Activated CD4-positive, alpha-beta T cell treated with anti-CD3 and anti-CD28 coated beads, Interleukin-2, amount 50 U/mL, for 24 hours (primary cell): ENCODE measurements at places on chromosomes 12 and 14.
A peak's percentile ranks its signal among the peaks of the same experiment; 100 is the strongest.

DNA sequence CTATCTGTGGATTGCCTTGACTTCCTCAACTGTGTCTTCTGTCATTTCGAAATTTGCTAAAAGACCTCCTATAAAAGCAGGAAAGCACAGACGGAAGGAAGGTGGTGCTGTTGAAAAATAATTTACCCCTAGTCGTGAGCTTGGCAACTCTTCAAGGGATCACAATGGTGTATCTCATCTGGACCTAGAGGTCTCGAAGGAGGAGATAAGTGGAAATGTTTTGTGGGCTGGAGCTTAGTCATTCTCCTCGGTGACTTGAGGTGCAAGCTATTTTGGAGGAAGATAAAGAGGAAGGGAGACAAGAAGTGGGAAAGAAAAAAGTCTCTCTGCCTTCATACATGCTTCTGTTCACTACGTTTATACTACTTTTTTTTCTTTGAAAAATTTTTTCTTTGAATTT, 89.9 kb downstream of the FLRT2 start:
- DNase-seq, result no peak

DNA sequence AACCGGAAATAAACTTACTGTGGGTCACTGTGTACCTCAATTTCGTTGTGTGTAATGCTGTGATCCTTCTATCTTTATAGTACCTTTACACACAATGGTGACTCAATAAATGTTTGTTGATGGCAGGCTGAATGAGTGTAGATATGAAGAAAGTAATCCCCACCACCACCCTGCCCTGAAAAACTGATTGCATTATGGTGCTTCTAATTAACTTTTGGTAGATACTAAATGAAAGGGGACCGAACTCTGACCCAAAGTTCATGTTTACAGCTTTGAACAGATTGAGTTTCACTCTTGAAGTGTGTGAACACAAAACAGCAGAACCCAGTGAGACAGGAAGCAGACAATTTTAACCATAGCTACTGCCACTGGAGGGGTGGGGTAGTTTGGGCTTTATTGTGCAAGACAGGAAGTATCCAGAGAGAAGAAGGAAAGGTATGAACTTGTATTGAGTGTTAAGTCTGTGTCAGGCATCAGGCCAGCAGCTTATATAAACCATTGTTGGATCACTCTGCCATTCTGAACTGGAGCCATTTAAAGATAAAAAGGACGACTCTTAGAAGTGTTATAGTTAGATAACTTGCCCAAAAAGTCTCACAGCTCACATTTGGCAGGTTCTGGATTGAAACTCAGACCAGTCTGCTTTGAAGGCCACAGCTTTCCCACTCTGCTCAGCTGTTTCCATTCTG, 197.0 kb upstream of the AMIGO2 start:
- DNase-seq, result peak; percentile 46

DNA sequence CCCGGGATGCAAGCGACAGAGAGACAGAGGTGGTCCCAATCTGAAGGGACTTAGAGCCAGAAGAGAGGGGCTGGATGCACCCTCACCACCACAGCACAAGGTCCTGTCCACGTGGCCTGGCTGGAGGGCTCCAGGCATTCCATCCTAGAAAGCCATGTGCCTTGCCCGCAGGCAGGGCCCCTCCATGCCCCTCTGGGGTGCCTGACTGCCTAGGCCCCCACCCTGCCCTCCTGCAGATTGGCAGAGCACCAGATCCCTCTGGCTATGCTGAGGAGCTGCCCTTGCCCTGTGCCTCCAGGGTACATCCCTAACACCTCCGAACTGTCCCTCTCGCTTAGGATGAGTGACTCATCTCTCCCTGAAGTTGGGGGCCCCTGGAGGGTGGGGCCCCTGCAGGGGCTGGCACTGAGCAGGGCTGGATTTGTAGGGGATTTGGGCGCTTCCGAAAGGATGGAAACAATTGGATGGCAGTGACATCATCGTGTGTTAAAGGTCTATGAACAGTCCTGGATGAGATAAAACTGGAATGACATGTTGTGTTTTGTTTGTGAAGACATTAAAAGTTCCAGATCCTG, 50.9 kb downstream of the CHGA start:
- no peak for DNase-seq

- no peak for DNase-seq
Measured at GRCh38 chr12:88448337-88448915, 131.8 kb downstream of the KITLG start.

DNA sequence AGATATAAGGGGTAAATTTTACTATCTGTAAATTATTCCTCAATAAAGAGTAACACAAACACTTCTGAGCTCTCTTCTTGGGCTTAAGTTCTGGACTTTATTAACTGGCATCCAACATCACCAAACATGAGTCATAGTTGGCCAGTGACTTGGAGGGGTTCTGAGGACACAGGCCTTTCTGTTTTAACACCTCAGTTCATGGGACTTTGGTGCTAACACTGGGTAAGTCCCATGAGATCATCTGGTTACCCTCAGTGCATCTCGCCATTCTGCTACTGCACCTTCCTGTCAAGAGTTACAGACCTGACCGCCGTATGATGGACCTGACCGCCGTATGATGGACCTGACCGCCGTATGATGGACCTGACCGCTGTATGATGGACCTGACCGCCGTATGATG, 9.9 kb downstream of the SLC15A4 start:
- no peak for DNase-seq

- no peak for DNase-seq
Measured at GRCh38 chr12:122830517-122831214, 4.6 kb upstream of the HIP1R start.

DNA sequence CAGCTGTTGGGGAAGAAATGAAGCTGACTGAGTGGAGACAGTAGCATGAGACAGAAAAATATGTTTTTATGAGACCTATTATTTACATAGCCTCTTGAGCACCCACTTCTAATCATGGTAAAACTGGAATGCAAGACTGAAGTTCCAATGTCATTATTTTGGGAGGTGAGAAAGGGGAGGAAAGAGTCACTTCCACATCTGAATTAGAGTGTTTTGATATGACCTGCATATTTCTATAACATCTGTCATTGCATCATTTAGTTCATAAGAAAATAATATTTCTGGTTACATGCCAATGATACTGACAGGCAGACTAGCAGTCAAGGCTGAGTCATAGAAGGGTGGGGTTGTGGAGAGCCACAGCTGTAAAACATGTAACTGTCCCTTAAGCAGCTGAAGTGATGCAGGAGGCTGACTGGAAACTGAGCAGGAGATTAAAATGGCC, 26.7 kb downstream of the NTN4 start:
- DNase-seq, result no peak

GRCh38 chr12:16246264-16246663, 31.2 kb downstream of the SLC15A5 start:
- no peak for DNase-seq

- DNase-seq, result no peak
Measured at GRCh38 chr14:34461334-34462131, 507 bp downstream of the SPTSSA start.

- DNase-seq, result peak; percentile 36
Measured at GRCh38 chr12:6266971-6267721, 43.3 kb upstream of the PLEKHG6 start.

GRCh38 chr12:10293151-10293550, 14.5 kb upstream of the KLRD1 start:
- DNase-seq, result no peak

GRCh38 chr12:95492462-95492861, 18.5 kb downstream of the METAP2 start:
- no peak for DNase-seq

DNA sequence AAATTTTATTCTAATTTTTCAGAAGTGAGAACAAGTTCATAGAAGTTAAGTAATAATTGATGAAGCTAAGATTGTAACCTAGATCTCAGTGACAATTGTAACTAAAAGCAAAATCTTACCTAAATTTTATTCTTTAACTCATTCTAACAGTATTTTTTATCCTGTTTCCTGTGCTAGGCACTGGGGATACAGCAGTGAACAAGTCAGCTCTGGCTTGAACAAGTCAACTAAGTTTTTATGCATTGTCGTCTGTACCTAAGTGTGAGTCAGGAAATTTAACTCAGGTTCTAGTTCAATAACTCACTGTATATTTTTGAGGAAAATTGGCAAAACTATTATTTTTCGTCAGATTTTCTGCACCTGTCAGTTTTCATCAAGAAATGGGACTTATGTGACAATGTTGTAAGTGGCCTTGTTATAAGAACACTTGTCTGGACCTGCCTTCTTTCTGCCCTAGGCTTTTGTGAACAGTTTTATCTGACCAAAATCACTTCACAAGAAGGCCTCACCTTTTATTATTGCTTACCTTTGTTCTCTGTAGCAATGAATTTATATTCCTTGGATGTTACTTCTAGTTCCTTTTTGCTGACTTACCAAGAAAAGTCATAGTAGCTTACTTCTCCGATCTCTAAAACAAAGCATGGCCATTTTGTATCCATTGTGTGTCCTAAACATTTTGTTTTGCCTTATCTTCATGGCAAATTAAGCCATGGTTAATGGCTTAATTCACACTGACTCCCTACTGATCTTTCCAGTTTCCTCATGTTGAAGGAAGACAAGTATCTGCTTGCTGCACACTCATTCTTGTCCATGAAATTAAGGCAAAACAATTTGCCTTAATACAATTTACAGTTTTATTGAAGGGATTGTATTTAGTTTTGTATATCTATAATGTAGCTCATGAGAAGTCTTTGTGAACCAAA, 2.7 kb downstream of the TMTC3 start:
- DNase-seq, result no peak

DNA sequence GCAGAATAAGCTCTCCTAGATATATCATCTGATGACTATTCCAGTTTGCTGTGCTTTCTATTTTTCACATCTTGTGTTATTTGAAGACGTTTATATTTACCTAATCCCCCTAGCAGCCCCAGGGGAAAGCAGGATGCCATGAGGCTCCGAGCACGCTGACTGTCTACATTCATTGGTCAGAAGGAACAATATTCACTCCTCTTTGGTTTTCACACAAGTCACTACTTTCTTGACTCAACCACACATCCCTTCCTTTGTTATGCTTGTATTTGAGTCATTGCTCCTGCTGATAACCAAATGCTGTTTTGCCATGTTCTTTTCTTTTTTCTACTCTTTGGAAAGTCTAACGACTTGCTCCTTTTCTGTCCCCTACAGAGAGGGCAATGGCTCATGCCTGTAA, 86.5 kb upstream of the SLC38A2 start:
- DNase-seq, result no peak

- no peak for DNase-seq
Measured at GRCh38 chr14:64718762-64719161, 14.5 kb downstream of the PLEKHG3 start.

DNA sequence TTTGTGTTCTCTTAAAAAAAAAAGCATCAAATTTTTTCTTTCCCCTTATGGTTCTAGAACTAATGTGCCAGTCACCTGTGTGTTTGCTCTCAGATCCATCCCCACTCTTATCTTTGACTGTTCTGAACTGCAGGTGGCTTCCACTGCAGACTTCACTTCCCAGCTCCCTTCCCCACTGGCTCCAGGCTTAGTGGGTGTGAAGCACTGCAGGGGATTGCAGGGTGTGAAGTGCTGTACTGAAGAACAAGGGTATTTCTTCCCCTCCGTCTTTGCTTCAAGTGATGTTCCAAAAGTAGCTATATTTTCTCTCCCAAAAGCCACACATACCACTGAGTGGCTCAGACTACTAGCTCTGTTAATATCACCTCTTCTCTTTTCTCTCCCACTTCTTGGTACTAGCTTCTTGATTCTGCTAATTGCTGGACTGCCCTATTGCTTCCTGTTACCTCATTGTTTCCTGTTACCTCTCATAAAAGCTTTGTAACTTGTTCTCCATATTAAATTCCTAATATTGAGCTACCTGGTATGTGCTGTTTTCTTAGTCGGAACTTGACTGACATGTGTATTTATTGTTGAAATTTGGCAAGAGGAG, 115.4 kb upstream of the PRICKLE1 start:
- no peak for DNase-seq

DNA sequence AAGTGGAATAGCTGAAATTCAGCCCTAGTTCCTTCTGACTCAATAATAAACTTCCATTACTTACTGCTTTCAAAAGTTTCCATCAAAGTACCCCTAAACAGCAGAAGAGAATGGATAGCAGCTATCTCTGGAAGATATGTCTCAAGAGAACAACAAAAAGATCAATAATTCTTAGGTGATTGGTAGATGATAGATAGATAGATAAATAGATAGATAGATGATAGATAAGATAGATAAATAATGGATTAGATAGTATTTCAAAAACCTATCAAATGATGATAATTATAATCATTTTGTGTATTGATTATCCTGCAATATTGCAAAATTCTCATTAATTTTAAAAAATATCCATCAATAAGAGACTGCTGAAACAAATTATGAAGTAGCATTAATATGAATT, 97.4 kb upstream of the CCND2 start:
- DNase-seq, result no peak

GRCh38 chr12:88132392-88132791, 9.5 kb downstream of the CEP290 start:
- no peak for DNase-seq

DNA sequence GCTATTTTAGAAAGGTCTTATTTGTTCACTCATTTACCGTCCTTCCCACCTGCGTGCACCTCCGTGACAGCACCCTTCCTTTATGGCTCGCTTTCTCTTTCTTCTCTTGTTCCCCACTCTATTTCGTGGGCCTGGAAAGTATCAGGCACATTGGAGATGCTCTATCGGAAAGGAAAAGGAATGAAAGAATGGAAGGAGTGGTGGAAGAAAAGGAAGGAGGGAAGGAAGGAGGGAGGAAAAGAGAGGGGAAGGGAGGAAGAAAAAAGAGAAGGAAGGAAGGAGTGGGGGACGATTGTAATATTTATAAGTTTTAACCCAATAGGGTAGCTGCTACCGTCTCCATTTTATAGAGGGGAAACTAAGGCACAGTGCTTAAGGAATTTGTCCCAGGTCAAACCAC, 363.4 kb downstream of the CACNA1C start:
- DNase-seq, result no peak

- no peak for DNase-seq
Measured at GRCh38 chr12:110067531-110067930, 19.2 kb upstream of the C12orf76 start.
